ENCODE measurements at places on chromosomes 3 and 15.
A peak's percentile ranks its signal among the peaks of the same experiment; 100 is the strongest.

DNA sequence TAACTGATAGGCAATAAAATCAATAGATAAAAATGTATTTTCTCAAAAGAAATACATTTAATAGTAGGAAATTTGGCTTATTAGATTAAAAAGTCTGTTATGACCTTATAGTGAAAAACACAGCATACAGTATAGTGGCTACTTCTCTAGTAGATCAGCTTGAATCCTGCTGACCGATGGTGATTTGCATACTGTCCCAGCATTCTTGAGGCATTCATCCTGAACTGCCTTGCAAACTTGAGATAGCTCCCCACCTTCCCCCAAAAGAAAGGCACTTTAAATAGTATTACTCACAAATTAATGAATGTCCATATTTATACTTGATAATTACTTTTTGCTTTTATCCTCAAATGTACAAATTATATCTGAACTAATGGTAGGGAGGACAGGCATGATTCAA is 6.7 kb downstream of the CHMP2B start:
- no peak for DNase-seq

DNA sequence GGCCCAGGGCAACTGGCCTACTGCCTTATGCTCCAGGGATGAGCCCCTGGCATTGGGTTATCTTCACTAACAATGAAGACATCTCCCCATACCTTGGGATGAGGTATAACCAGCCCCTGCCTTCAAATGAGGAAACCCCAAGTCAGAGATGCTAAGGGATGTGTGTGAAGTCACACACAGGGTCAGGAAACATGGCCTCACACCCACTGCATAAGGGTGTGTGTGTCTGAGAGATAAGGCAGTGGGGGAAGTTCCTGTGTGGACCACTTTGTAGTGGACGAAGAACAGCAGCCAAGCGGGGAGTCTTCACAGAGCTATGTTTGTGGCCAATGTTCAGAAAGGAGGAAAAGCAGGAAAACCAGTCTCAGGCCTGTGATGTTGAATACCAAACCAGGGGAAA is 10.5 kb downstream of the ELP6 start:
- DNase-seq = no peak

DNA sequence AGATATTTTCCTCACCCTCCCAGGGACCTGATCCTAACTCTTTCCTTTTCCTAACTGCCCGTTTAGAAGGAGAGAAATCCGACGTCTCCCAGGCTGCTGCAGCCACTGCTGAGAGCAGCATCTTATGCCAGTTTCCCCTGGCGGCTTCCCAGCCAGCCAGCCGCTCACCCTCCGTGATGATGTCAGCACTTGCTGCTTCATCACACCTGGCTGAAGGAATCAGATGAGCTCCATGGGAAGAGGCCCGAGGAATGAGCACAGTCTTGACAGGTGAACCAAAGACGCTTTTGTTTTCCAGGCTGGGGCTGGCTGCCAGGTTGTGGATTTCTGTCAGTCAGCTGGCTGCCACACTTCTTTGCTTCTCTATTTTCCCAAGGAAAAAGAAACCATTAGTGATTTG is 445.1 kb upstream of the RBMS3 start:
- no peak for DNase-seq

- DNase-seq = no peak
Measured at GRCh38 chr15:56732135-56732885, 999 bp downstream of the ZNF280D start.

DNA sequence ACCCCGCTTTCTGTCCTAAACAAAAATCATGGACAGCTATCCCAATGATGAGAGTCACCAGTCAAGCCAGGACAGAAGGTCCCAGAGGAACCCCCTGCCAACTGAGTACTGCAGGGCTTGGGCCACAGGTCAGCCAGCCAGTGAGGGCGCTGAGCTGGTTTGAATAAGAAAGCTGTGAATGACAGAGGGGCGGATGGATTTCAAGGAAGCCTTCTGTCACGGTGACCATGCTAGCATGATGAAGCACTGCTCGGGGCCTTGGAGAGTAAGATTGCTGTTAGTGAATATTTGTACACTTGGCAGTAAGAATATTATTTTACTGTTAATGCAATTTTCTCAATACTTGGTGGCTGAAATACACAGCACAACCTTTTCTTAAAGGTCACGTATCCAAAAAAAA is 734.0 kb upstream of the NR2F2 start:
- no peak for DNase-seq

- DNase-seq = no peak
Measured at GRCh38 chr3:13040361-13041074, 32.7 kb downstream of the IQSEC1 start.

DNA sequence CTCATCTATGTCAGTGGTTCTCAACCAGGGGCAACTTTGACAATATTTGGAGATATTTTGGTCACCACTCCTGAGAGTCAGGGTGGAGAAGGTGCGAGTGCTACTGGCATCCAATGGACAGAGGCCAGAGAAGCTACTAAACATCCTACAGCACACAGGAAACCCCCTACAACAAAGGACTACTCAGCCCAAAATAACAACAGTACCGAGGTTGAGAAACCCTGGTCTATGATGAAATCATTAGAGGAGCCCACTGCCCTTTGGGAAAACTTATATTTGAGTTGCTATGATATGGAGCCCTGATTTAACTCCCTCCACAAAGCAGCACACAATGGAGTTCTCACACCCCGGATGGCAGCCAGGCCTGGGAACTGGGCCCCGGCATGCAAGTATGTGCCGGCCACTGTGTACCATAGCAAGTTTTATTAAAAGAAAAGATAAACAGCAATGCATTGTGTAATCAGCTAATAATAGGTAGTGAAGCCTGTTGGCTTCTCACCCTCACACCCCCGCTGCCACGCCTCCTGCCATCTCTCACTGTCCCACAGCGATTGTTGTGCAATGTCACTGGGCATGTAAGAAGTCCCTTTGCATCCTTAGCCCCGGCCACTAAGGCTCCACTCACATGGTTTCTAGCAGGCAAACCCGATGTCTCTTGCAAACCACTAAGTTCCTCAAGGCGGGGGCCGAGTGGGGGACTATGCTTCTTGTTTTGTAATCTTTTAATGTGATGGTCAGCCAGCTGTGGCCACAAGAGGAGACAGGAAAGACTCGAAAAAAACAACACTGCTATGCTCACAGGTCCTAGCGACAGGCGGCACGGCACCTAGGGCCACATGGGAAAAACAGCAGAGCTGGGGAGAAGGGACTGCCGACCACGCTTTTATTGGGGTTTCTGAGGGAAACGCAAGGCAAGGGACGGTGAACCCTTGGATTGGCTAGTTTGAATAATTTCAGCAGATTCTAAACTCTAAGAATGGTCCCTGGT is 110.0 kb downstream of the AQP9 start:
- DNase-seq = no peak

- peak; percentile 75 for DNase-seq
Measured at GRCh38 chr3:72482589-72483321, 365.5 kb downstream of the SHQ1 start.

DNA sequence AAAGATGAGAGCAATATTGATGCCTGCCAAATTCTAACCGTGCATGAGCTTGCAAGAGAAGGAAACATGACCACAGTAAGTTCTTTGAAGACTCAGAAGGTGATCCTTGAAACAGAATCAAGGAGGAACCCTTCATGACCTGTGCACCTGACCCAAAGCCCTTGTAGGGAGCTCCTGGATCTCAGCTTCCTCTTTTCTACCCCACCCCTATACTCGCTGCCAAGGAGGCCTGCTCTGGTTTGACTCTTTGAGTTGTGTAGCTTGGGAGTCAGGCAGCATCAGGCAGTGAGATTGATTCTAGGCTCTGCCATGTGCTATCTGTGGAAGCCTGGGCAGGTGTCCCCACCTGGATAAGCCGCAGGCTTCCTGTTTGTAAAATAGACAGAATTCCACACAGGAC is 10.6 kb downstream of the TTC21A start:
- DNase-seq = no peak
